Hindlimb muscle (tissue), 1 donor: ENCODE measurements at places on chromosomes 7 and 10. TPM values are rescaled to one million over a fixed set of nuclear protein-coding genes. Genes with fewer than 3 reads are reported as not detected.

The GNGT1 gene
- not detected for polyA plus RNA-seq

The SAMD8 gene
- 12.4 TPM for polyA plus RNA-seq

The HMX3 gene
- polyA plus RNA-seq, result not detected

The SFXN3 gene
- 20.3 TPM for polyA plus RNA-seq

The AKR1C4 gene
- polyA plus RNA-seq, result not detected

The CCDC136 gene
- 19.1 TPM for polyA plus RNA-seq

The FAM13C gene
- polyA plus RNA-seq, result 31.2 TPM

The SLC29A4 gene
- 37.4 TPM for polyA plus RNA-seq

The CD36 gene
- 396 TPM for polyA plus RNA-seq

The PRSS2 gene
- not detected for polyA plus RNA-seq

The FFAR4 gene
- 0.43 TPM for polyA plus RNA-seq

The PDE1C gene
- 2.1 TPM for polyA plus RNA-seq

The UNCX gene
- not detected for polyA plus RNA-seq

The ZWINT gene
- 16.1 TPM for polyA plus RNA-seq

The SCART1 gene
- 1.1 TPM for polyA plus RNA-seq

The SCIN gene
- polyA plus RNA-seq, result 0.80 TPM

The AHCYL2 gene
- polyA plus RNA-seq, result 19.1 TPM

The SHTN1 gene
- polyA plus RNA-seq, result 7.0 TPM

DNA sequence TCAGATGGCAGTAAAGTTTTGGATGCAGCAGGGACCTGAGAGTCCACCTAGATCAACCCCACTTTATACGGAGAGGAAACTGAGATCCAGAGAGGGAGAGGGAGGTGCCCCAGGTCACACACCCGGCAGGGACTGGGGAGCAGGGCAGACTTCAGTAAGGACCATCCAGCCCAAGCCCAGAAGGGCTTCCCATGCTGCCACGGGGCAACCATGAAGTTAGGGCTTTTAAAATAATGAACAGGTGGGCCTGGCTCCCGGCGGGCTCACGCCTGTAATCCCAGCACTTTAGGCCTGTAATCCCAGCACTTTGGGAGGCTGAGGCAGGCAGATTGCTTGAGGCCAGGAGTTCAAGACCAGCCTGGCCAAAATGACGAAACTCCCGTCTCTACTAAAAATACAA lies 98.5 kb downstream of the HIP1 start:
- no peak for DNase-seq

DNA sequence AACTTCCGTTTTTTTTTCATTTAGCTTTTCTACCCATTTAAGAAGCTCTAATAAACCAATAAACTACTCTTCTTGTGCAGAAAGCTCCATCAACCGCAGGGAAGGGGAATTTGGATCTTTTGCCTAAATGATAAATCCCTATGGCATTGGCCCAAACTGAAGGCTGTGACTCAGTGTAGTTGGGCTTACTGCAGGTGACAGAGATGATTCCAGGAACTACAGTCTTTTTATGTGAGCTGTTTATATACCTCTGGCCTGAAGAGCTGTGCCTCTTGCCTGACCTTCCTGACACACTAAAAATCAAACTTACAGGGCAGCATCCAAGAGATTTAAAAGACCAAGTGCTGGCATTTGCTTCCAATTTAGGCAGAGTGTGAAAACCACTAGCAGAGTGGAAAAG lies 25.2 kb downstream of the ABCB1 start:
- DNase-seq, result no peak

- DNase-seq, result peak; percentile 25
Observed at GRCh38 chr10:1420661-1421362, 316.5 kb downstream of the ADARB2 start.

DNA sequence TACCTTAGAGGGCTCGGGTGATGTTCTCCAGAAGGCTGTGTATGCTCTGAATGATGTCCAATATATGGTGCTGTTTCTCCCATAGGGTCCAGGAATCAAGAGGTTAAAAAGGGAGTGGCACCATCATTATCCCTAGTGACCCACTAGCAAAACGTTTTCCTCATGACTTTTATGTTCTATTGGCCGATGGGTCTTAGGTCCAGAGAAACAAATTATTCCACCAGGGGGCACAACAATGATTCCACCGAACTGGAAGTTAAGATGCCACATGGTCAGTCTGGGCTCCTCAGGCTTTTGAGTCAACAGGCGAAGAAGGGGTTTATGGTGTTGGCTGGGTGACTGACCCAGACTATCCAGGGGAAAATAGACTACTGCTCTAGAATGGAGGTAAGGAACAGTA lies 256.1 kb downstream of the COBL start:
- DNase-seq, result no peak

GRCh38 chr10:94105226-94105625 lies 111.5 kb downstream of the PLCE1 start:
- DNase-seq, result no peak

- no peak for DNase-seq
Observed at GRCh38 chr10:86195521-86196157, 171.0 kb downstream of the GRID1 start.

DNA sequence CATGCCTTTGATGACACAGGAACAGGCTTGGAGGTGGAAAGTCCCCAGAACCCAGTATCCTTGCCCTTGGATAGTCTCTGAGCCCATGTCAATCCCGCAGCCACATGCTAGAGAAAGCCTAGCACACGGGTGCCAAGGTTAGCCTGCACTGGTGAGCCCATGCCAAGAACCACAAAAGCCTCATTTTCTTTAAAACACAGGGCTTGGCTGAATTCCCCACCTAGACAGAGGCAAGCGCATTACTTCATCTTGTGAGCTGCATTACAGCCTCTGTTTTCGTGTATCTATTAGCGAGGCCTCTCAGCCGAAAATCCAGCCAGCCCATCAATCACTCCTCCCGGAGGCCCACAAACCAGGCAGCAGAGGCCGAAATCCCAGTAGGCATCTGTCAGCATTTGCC lies 314.9 kb upstream of the AUTS2 start:
- peak; percentile 60 for DNase-seq

- no peak for DNase-seq
Observed at GRCh38 chr10:44902941-44903545, 8.1 kb upstream of the TMEM72 start.

DNA sequence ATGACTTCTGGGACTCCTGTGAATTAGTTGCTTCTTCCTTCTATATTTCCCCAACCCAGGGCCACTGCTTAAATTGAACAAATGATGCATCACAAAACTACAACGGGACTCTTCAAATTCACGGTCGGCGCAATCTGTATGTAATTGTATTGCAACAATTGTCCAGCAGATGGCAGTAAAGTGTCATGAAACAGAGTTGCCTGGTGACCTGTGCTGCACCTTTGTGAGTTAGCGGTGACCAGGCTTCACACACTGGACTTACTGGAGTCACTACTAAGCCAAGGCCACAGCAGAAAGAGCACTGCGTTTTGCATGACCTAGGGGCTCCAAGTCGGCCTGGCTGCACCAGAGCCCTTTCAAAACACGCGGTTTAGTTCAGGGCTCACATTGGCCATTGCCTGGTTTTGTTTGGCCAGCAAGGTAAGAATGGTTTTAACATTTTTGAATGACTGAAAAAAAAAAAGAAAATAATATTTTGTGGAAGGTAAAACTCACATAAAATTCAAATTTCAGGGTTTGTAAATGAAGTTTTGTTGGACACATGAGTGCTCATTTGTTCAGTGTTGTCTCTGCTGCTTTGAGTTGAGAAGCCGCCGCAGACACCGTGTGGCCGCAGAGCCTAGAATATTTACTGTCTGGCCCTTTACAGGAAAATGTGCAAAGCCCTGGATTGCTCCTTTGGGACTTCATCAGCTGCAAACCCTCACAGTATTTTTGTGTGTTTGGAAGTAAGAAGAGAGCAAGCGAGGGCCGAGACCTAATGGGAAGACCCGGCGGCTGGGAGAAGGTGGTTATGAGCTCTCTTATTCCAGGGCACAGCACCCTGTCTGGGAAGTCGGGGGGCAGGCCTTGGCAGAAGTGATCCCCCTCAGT lies 23.2 kb upstream of the ZNF32 start:
- peak; percentile 74 for DNase-seq

GRCh38 chr10:69634759-69635425 lies 4.8 kb downstream of the FAM241B start:
- no peak for DNase-seq

DNA sequence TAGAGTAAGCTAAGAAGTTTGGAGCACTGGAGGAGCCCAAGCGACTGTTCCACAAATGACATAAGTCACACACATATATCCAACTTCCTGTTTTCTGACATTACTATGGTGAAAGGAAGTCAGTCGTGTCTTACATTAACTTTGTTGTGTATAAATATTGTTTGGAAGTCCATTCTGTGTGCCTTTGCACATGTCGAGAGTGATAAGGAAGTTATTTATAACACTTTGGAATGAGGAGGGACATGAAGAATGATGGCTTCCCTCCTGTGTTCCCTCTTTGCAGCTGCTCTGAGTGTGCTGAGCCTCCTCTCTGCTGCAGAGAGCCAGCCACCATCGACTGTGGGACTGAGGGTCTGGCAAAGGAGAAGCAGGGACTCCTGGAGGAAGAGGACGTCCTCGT lies 40.4 kb upstream of the MGMT start:
- DNase-seq, result no peak

- no peak for DNase-seq
Observed at GRCh38 chr7:22587322-22587721, 87.3 kb upstream of the STEAP1B start.

DNA sequence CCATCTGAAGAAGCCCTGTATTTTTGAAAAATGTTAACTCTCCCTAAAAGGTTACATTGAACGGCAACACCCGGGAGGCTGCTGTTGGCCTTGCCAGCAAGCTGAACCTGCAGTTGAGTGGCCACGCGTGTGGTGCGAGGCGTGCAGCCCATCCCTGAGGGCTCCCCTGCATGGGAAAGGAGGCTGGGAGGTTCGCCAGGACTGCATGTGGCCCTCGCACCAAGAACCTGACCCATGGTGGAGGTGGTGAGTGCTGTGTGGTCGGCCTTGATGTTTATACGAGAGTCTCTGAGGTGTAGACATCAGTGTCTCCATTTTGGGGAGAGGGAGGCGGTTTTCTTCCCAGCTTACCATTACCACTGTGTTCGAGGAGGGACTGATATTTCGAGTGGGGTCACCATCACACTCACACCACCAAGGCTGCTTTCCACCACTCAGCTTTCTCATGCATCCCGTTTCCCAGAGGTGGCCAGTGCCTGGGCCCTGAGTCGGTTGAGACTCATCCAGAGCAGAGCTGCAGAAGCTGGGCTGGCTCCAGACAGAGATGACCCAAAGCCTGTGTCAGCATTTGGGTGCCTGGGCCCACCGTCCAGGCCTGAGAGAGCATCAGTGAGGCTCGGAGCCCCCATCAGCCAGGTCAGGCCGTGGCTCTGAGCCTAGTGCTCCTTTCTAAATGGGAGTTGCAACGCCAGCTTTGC lies 222.6 kb downstream of the EBF3 start:
- DNase-seq, result no peak

GRCh38 chr7:140079121-140079536 lies 16.4 kb upstream of the PARP12 start:
- DNase-seq, result no peak

GRCh38 chr7:130913639-130914553 lies 179.9 kb upstream of the KLF14 start:
- no peak for DNase-seq

GRCh38 chr7:67625257-67625737 lies 628.7 kb downstream of the TYW1 start:
- peak; percentile 72 for DNase-seq

- no peak for DNase-seq
Observed at GRCh38 chr7:74627661-74628411, 29.7 kb upstream of the GTF2I start.

DNA sequence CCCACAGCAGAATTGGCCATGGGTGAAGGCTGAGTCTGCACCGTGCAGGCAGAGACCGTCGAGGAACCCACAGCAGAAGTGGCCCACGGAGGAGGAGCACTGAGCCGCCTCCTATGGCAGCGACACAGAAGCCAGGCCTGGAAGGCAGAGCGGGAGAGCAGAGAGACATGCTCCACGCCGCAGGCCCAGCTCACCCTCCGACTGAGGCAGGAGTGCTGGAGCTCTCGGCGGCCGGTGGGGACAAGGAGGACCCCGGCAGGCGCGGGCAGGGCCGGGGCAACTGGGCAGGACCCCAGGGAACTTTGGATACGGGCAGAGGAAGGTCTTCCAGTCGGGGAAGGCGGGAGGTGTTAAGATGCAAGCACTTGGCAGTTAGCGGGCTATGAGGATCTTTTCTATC lies 420.4 kb downstream of the DNAJB6 start:
- DNase-seq, result no peak
